ENCODE measurements at places on chromosomes 16 and 17.
A peak's percentile ranks its signal among the peaks of the same experiment; 100 is the strongest.

GRCh38 chr16:2482708-2483534 is 8.0 kb downstream of the TBC1D24 start:
- peak; percentile 94 for ATAC-seq

DNA sequence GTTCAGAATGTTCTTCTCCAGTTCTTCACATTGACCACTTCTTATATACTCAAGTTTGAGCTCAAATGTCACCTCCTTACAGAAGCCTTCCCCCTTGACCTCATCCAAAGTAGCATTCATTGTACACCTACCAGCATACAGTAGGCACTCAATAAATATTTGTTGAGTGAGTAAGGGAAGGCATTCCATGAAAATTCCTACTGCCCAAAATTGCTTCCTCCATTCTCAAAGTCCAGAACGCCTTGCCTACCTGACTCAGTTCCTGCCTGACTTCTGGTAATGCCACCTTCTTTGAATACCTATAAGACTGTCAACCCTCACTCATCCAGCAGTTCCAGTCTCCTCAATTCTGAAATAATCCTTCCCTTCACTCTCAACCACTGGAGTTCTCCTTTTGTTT is 14.8 kb upstream of the BPTF start:
- no peak for ATAC-seq

GRCh38 chr16:57518520-57518919 is 17.9 kb downstream of the CCDC102A start:
- ATAC-seq = no peak

DNA sequence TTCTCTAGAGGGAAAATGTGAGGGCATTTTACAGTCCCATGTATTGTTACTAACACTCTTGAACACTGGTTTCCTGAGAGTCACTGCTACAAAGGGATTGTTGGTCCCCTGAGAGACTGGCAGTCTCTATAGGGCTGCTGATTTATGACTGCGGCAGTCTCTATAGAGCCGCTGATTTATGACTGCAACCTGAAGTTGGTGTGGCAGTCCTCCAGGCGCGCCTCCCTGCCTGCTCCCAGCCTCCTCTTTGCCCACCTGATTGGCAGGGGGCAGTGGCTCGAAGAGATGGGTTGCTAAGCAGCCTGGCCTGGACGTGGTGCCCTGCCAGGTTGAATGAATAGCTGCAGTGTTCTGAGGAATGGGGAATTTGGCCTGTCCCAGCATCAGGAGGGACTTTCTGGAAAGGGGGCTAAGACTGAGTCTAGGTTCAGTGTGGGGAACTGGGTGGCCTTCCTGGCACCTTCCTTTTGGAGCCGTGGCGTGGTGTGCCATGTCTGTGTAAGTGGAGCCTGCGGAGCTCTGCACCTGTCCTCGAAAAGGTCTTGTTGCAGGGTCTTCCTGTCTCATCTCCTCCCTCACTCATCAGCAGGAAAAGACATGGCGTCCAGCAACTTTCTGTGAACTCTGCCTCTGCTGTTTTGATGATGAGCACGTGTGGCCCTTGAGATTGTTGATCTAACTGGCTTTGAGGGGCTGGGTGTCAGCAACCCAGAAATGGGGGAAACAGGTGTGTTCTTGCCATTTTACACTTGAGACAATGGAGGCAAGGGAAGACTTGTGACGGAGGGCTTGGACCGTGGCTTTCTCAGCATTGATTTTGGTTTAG is 24.9 kb downstream of the SAP30BP start:
- ATAC-seq = no peak

DNA sequence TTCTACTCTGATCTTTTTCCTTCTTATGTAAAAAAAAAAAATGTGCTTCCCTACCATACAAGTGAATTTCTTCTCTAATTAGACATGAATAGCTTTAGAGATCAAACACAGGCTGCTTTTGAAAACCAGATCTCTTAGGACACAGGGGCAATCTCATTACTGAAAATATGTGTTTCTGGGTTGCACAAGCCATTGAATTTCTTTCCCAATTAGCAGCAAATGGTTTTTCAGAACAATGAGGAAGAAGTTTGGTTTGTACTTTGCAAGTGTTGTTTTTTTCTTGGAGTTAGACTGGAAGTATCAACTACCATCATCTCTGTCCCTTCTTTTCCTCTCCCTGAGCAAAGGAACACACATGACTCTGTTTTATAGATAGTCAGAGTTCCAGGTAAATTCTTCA is 5.6 kb upstream of the ANKS4B start:
- ATAC-seq = no peak

- no peak for ATAC-seq
Observed at GRCh38 chr17:70329721-70330120, 160.4 kb downstream of the KCNJ2 start.

DNA sequence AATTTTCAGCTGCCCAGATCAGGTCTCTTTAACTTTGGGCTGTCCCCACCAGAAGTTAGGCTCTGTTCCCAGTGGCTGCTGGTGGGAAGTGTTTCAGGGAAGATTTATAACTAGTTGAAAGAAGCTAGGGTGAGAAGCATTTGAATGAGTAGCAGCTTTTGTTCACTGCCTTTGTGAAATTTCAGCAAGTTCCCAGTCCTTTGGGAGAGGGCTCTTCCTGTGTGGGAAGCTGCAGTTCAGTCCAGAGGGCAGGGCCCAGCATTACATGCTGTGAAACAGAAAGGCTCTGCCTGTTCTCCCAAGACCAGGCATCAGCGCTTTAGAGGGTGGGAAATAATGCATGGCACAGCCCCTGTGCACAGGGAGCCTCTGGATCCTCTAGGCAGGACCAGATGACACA is 17.8 kb downstream of the PROCA1 start:
- ATAC-seq = no peak

- peak; percentile 37 for ATAC-seq
Observed at GRCh38 chr16:57735755-57736418, at the start of gene KATNB1. Gene KATNB1, plus strand, starts transcription at chr16:57735770. Its CDS starts 1,474 bp downstream, at chr16:57737244.

DNA sequence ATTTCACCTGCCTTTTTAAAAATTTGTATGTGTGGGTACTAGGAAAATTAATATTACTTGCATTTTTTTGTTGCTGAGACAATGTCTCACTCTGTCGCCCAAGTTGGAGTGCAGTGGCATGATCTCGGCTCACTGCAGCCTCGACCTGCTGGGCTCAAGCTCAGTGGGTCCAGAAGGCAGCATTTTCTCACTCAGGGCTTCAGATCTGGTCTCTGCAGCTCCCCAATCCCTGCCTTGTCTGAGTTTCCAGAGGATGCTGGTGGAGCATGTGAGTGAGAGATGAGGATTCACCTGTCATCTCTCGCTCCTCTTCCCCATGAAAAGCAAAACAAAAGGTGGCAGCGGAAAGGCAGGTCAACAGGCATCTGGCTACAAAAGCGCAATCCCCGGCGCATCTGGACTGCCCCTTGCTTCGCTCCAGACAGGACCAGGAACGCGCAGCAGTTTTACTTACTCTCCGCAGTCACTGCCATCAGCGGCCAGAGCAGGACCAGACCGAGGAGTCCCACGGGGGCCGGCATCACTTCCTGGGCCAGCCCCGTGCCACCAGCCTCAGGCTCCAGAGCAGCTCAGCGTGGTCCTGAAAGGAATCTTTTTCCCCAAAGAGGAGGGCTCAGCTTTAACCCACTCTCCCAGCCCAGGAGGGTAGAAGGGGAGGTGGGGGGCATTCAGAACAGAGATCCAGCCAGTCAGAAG is 59.9 kb downstream of the LITAF start:
- peak; percentile 72 for ATAC-seq

DNA sequence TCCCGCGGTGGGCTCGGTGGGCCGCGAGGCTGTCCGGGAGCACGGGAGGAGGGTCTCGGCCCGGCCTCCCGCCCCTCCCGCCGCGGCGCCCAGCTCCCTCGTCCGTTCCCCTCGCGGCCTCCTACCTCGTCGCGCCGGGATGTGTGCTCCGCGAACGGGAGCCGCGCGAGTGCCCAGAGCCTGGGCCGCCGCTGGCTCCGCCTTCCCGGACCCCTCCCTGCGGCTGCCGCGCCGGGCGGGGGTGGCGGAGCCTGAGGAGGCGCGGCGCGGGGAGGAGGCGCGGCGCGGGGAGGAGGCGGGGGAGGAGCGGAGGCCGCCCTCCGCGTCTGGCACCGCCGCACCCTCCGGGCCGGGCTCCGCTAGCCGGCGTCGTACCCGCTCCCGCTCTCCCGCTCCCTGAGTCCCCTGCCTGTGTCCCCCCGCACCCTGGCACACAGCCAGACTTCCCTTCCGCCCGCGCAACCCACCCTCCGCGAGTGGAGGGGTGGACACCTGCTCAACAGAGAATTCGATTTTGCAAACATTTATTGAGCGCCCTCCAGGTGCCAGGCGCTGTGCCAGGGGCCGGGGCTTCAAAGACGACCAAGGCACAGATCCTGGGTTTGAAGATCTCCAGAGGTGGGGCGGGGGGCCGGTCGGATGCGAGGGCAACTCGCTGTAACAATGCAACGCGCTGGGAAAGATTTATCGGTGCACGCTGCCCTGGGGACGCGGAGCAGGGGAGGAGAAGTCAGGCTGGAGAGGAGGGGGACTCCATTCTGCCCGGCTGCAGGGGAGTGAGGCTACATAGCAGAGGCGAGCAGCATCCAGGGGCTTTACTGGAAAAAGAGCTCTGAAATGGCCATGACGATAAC is at the start of gene MPP3:
TSS of gene MPP3 (minus strand) at position 171 of the 854 bp plus-strand sequence. CDS start 1,240 bp downstream, outside the sequence.
- ATAC-seq = peak; percentile 91

GRCh38 chr16:30184096-30184890 is 891 bp downstream of the CORO1A start:
- peak; percentile 5 for ATAC-seq

DNA sequence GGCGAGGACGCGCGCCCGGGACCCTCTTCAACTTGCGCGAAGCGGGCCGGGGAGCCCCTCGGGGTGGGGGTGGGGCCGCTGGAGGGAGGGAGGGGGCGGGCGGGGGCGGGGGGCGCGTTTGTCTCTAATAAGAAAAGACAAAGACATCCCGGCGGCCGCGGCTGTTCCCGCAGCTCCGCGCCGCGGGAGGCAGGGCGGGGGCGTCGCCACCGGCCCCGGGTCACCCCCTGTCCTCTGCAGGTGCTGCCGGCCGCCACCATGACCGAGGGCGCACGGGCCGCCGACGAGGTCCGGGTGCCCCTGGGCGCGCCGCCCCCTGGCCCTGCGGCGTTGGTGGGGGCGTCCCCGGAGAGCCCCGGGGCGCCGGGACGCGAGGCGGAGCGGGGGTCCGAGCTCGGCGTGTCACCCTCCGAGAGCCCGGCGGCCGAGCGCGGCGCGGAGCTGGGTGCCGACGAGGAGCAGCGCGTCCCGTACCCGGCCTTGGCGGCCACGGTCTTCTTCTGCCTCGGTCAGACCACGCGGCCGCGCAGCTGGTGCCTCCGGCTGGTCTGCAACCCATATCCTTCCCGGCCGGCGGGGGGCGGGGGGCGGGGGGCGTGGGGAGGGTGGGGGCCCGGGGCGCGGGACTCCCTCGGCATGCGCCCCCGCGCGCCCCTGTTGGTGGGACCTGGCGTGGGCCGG is 714 bp downstream of the CACNA1H start:
- ATAC-seq = no peak

DNA sequence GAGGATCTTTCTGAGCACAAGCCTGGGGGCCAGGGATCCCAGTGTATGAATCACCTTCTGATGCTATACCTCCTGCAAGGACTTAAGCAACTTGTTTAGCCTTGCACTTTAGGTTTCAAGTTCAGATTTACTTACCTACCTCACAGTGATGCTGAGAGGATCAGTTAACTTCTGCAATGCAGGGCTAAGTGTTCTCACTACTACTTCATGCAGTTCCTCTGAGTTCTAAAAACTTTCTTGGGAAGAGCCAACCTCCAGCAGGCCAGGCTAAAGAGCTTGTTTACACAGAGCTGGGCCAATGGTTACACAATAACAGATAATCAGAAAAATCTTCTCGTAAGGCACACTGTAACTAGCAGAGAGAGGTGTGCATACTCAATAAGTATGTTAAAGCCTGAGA is 13.0 kb downstream of the VEZF1 start:
- no peak for ATAC-seq

DNA sequence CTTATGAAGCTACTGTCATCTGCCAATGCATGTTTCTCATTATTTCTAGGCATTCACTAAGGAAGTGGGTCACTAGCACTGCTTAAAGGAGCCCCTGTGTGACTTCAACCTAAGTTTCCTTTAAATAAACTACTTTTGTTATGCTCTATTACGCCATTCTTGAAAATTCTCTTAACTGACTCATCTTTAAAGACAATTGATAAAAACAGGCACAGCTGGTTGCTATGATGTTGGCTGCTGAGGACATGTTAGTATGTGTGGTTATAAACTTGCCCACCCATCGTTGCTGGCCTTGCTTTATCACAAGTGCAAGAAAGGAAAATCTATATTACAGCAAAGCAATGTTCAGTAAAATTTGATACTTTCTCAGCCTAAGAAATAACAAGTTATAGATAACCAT is 75.8 kb upstream of the CNTNAP4 start:
- no peak for ATAC-seq

- ATAC-seq = no peak
Observed at GRCh38 chr17:33582661-33583060, 289.6 kb upstream of the ASIC2 start.

GRCh38 chr16:62058412-62058811 is 22.2 kb upstream of the CDH8 start:
- ATAC-seq = no peak

- no peak for ATAC-seq
Observed at GRCh38 chr16:87368029-87368770, 15.4 kb downstream of the FBXO31 start.

DNA sequence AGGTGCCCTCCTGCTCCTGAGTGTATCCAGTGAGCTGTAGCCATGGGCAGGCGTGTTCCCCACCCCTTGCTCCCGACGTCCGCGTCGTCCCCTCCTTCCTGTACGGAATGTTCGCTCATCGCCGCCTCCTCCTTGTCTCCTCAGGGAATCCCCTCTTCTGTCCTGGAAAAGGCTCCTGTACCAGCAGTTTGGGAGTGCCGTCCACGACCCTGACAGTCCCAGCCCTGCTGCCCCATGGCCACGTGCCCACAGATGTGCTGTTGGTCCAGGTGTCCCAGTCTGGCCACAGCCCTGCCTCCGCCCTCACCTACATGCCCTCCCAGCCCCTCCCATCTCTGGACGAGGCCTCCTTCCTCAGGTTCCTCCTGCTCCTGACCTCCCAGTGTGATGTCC is 30.2 kb downstream of the OR1D5 start:
- ATAC-seq = no peak

GRCh38 chr17:44788139-44788538 is 29.4 kb downstream of the ADAM11 start:
- no peak for ATAC-seq

GRCh38 chr17:45812102-45812501 is 28.0 kb downstream of the CRHR1 start:
- ATAC-seq = no peak

GRCh38 chr17:373613-374230 is 21.1 kb upstream of the RPH3AL start:
- ATAC-seq = no peak
